Stimulated activated CD8-positive, alpha-beta memory T cell treated with anti-CD3 and anti-CD28 coated beads, Interleukin-12 subunit alpha, Interleukin-12 subunit beta, amount 100 ng/mL, for 1 hour (primary cell): ENCODE measurements at places on chromosomes 2 and 18.

DNA sequence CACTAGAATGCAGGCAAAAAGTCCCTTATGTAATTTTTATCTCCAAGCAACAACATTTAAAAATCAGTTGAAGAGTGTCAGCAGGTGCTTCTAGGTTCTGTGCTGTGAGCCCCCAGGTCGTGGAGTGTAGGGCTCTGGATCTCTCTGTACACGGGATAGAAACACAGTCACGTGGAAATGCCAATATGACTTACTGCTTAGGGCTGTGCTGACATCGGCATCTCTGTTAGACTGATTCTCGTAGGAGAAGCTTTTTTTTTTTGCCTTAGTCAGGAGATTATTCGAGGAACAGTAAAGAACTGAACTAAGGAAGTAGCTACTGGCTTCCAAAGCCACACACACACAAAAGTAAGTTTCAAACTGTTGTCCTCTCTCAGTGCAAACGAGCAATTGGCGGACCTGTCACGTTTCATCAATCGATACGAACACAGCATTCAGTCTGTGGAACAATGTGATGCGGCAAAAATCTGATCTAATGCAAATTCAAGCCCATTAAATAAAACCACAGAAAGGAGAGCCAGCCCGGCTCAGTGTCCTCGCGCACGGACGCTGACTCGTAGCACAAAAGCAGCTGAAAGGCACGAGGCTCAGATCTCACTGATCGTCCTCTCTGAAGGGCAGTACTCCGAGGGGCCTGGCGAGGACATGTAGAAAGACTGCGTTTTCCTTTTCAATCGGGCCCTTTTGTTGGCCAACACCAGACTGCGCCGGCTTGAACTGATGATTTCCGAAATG lies 41.5 kb downstream of the PRELID3A start:
- no peak for DNase-seq

DNA sequence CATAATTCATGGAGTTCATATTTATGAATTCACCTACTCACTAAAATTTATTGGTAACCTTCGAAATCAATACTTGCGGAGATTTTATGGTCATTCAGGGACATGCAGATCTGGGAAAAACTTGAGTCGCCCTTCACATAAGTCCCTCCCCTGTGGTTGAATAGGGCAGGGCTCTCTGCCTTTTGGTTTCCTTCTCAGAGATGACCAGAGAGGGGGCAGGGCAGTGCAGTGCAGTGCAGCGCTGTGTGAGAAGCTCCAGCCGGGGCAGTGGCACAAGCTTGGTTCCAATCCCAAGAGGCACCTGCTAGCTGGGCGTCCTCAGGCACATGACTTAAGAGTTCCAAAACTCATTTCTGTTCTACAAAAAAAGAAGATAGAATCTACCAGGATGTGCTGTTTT lies 274.4 kb upstream of the RAB6C start:
- DNase-seq, result no peak

- no peak for DNase-seq
Observed at GRCh38 chr2:160373666-160374065, 119.9 kb downstream of the RBMS1 start.

DNA sequence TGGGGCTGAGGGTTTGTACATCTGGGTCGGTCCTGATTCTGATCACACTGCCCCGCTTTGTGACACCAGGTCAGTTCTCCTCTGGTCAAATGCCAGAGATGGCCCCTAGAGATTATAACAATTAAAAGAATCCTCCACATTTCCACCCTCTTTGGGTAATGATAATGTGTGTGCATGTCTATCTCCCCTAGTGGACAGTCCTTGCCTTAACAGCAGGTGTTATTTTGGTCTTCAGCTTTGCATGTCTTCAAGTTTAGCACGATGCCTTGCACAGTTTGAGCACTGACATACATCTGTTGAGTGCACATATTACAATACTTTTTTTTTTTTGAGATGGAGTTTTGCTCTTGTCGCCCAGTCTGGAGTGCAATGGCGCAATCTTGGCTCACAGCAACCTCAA lies 25.7 kb upstream of the COX7A2L start:
- DNase-seq, result no peak

GRCh38 chr2:152468899-152469692 lies 134.1 kb downstream of the FMNL2 start:
- no peak for DNase-seq

DNA sequence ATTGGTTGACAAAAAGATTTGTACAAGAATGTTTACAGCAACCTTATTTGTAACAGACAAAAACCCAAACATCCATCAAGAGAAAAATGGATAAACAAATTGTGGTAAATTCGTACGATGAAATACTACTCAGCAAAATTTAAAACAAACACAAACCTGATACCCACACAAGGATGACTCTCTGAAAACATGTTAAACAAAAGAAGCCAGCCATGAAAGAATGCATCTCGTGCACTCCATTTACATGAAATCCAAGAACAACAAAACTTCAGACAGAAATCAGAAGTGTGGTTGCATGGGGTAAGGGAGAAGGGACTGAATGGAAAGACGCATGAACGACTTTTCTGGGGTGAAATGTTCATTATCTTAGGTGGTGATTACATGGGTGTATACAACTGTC lies 93.4 kb downstream of the SLC25A12 start:
- DNase-seq, result no peak

DNA sequence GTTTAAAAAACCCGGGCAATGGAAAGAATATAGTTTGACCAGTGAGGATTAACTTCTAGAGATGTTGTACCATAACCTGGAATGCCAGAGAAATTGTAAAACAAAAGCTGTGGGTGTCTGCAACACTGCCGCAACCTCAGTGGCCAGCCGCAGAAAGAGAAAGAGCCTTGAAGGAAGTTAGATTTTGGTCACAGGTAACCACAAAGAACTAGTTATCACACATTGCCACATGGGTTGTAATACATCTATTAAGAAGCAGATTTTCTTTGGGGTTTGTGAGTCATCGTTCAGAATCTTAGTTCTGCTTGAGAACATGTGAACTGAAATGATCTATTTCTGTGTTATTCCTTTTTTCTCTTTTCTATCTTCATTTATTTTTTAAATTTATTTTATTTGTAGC lies 222.9 kb upstream of the AGAP1 start:
- no peak for DNase-seq

GRCh38 chr18:13136904-13137669 lies 81.5 kb upstream of the LDLRAD4 start:
- DNase-seq, result no peak

DNA sequence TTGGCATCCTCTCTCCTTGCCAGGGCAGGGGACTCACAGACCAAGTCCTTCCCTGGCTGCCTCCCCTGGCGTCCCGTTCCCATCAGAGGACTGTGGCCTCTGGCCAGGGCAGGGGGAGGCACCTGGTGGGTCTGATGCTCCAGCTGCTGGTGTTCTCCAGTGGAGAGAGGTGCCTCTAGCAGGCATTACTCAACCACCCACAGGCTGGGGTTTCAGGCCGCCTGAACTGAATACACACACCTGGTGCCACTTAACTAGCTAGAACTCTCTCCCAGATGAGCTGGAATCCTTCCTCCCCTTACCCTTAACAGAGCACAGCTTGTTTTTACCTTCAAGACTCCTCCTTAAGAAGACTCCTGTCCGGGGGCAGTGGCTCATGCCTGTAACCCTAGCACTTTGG lies 37.7 kb upstream of the CNGA3 start:
- DNase-seq, result no peak

DNA sequence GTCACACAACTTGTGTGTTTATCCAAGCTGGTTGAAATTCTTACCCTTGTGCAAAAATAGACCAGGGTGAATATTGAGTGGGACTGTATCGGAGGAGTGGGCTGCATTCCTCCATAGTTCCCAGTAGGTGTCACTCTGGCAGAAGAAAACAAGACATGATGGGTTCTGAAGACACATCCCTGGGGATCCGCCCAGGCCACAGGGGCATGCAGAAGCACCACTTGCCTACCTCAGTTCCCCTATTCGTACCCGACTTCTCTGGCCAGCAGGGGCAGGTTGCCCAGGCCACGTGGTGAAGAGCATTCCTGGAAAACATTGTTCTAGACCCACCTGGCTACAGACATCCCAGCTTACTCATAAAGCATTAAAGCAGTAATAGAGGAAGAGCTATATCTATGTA lies 168.2 kb downstream of the FAM210A start:
- no peak for DNase-seq

DNA sequence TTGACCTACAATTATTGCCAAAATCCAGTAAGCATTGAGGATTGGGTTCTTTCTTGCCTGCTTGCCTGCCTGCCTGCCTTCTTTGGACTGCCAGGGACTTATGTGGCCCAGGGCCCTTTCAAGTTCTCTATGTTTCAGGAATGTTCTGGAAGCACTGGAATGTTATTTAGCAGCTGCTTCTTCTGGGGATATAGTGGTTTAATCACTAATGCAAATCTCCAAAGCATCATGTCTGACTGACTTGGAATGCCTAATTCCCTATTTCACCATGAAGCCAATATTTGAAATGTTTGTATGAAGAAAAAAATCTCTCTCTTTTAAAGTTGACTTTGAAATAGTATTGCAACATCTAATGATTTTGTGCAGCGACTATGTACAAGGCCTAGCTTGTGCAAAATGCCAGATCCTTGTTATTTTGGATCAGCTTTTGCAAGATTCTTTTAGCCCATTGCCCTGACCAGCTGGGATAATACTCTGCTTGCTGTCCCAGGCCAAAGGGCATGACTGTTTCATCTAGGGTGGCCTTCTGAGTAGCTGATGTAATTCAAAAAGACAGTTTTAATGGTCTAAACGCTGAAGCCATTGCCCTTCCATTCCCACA lies 204.6 kb downstream of the RND3 start:
- no peak for DNase-seq

DNA sequence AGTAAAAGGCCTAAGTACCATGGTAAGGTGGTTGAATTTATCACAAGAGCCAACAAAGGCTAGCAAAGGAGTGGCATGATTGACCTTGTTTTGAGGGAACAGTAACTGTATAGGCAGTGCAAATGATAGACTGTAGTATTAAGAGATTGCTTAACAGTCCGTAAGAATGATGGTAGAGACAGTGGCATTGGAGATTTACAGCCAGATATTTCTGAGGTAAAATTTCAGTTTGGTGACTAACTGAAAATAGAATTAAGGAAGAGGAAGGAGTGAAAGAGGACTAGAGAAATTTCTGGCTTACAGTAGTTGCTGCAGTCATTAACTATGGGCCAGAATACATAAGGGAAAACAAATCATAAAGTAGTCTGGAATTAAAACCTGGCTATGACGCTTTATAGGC lies 4.4 kb upstream of the BAZ2B start:
- DNase-seq, result no peak

GRCh38 chr2:159292157-159292556 lies 5.7 kb upstream of the WDSUB1 start:
- DNase-seq, result no peak

DNA sequence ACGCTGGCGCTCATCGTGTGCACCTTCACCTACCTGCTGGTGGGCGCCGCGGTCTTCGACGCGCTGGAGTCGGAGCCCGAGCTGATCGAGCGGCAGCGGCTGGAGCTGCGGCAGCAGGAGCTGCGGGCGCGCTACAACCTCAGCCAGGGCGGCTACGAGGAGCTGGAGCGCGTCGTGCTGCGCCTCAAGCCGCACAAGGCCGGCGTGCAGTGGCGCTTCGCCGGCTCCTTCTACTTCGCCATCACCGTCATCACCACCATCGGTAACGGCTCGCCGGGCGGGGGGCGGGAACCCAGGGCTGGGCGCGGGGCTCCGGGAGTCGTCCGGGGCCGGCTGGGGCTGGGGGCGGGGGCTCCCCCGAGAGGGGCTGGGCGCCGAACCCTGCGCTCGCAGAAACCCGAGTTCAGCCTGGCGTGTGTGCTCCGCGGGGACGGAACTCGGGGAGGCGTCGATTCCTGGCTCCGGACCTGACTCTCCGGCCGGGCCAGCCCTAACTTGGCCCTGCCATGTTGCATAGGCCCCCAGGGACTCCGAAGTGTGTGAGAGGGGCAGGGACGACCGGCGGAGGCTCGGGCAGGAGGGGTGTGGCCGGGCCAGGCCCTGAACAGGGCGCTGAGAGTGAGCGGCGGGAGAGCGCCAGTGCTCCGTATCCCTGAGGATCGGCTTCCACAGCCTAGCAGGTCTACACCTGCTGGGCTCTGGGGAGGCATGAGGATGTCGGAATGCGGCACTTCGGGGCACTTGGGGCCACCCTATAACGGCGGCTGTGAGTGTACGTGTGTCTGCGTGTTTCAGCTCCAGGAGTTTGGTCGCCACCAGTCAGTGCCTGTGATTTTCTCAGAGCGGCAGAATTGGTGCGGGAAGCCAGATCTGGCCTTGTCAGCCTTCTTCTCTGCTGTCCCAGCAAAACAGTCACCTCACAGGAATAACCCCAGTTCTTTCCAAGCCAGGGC lies 651 bp downstream of the KCNK3 start:
- DNase-seq, result no peak

- DNase-seq, result no peak
Observed at GRCh38 chr2:188678882-188679281, 295.3 kb upstream of the COL3A1 start.

- no peak for DNase-seq
Observed at GRCh38 chr2:634041-634440, 43.2 kb downstream of the TMEM18 start.

- DNase-seq, result no peak
Observed at GRCh38 chr2:86413296-86414094, 27.7 kb upstream of the KDM3A start.

- DNase-seq, result no peak
Observed at GRCh38 chr18:12015416-12016062, 34.2 kb downstream of the IMPA2 start.

DNA sequence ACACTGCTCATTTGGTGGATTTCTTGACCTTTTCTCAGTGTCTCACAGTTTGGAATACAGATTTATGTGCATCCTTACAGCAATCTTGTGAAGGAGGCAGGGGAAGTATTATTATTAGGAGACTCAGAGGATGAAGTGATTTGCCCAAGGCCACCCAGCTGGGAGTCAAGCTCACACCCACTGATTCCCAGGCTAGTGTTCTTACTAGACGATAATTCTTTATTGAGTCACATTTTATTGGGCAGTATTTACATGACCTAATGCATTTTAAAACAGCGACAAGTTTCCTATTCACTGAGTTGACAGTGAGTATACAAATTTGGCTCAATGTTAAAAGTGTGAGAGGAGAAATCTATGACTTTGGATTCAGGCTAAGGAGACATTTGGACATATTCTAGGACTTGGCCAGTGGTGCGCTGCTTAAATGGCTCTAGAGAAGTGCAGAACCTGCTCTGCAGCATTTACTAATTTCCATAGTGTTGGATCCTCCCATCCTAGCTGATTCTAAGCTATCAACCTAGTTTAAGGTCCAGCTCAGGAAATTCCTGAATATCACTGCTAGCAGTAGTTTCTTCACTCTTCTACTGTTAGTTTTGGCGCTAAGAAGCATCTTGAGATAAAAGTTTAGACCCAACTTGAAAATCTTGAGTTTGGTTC lies 199.3 kb downstream of the MTX2 start:
- DNase-seq, result no peak
